Esophagus squamous epithelium (tissue), 5 donors: ENCODE measurements at places on chromosomes 1 and 21. TPM values are rescaled to one million over a fixed set of nuclear protein-coding genes. Genes with fewer than 3 reads are reported as not detected.

GRCh38 chr21:41932191-41932575 lies 21.6 kb downstream of the C2CD2 start:
- H3K36me3 ChIP-seq = no peaks in the 10 kb centered on the region
- H3K4me3 ChIP-seq = no peak overlapping the region
- peaks cover 57% of the 10 kb centered on the region for H3K4me1 ChIP-seq
- peak overlapping the region; percentile 76 for H3K27ac ChIP-seq
- no peak for DNase-seq
- H3K27me3 ChIP-seq = no peaks in the 10 kb centered on the region

DNA sequence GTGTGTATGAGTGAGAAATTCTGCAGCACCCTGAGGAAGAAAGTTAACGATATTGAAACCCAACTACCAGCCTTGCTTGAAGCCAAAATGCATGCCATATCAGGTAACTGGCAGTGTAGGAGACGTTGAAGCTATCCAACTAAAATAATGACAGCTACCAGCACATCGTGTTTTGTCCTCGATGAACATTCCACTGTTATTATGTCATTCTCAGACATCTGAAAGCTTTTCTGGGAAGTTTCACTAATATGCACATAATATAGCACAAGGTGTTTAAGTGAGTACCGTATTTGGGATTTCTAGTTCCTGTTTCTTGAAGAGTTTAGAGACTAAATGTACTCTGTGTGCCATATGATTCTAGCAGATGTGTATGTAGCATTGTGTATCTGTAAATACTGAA lies 173.5 kb downstream of the DISC1 start:
- H3K4me1 ChIP-seq = no peaks in the 10 kb centered on the region
- no peaks in the 10 kb centered on the region for H3K27me3 ChIP-seq
- DNase-seq = no peak
- H3K4me3 ChIP-seq = no peak overlapping the region
- H3K27ac ChIP-seq = no peak overlapping the region
- no peaks in the 10 kb centered on the region for H3K36me3 ChIP-seq

- no peak for DNase-seq
- peaks cover 44% of the 10 kb centered on the region for H3K36me3 ChIP-seq
- H3K4me3 ChIP-seq = no peak overlapping the region
- H3K27me3 ChIP-seq = no peaks in the 10 kb centered on the region
- H3K4me1 ChIP-seq = peaks cover 10% of the 10 kb centered on the region
Measured at GRCh38 chr1:13824626-13825025, 124.6 kb downstream of the PRDM2 start.

GRCh38 chr1:87644033-87644578 lies 315.4 kb downstream of the LMO4 start:
- no peak for DNase-seq
- peaks cover 6% of the 10 kb centered on the region for H3K4me1 ChIP-seq
- no peak overlapping the region for H3K27ac ChIP-seq
- no peaks in the 10 kb centered on the region for H3K36me3 ChIP-seq
- H3K4me3 ChIP-seq = no peak overlapping the region

DNA sequence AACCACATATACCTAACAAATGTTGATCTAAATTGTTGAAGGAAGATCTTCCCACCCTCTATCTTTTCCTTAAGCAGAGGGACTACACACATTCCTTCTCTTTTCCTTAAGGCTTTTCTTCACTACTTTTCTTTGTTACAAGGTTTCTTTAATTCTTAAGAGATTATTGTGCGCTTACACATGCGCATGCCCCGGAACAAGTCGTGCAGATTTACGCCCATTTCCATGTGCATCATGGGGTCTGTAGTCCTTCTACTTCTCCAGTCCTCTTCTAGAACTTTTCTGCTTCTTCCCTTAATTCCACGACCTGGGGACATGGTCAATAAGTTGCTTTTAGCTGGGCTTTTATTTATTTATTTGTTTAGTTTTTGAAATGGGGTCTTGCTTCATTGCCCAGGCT lies 1.7 kb upstream of the CHRNB2 start:
- no peak overlapping the region for H3K27ac ChIP-seq
- H3K36me3 ChIP-seq = no peaks in the 10 kb centered on the region
- H3K4me1 ChIP-seq = peaks cover 4% of the 10 kb centered on the region
- no peak for DNase-seq
- H3K4me3 ChIP-seq = no peak overlapping the region
- H3K27me3 ChIP-seq = no peaks in the 10 kb centered on the region

- no peaks in the 10 kb centered on the region for H3K4me1 ChIP-seq
- no peaks in the 10 kb centered on the region for H3K36me3 ChIP-seq
- DNase-seq = no peak
- no peaks in the 10 kb centered on the region for H3K27me3 ChIP-seq
Measured at GRCh38 chr1:200929530-200930278, 35.0 kb downstream of the INAVA start.

GRCh38 chr1:89719502-89720306 lies 86.8 kb downstream of the LRRC8C start:
- H3K4me3 ChIP-seq = no peak overlapping the region
- DNase-seq = no peak
- H3K4me1 ChIP-seq = peaks cover under 1% of the 10 kb centered on the region
- no peaks in the 10 kb centered on the region for H3K27me3 ChIP-seq
- H3K36me3 ChIP-seq = no peaks in the 10 kb centered on the region

DNA sequence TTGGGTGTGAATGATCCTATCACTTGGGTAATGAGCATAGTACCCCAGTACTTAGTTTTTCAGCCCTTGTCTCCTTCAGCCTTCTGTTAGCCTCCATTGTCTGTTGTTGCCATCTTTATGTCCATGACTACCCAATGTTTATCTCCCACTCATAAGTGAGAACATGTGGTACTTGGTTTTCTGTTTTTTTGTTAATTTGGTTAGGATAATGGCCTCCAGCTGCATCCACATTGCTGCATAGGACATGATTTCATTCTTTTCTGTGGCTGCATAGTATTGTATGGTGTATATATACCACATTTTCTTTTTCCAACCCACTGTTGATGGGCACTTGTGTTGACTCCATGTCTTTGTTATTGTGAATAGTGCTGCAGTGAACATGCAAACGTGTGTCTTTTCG lies 39.6 kb upstream of the GPR52 start:
- no peaks in the 10 kb centered on the region for H3K27me3 ChIP-seq
- no peak for DNase-seq
- H3K27ac ChIP-seq = no peak overlapping the region
- no peak overlapping the region for H3K4me3 ChIP-seq
- H3K36me3 ChIP-seq = no peaks in the 10 kb centered on the region

- H3K4me3 ChIP-seq = no peak overlapping the region
- DNase-seq = no peak
- no peaks in the 10 kb centered on the region for H3K36me3 ChIP-seq
- H3K27me3 ChIP-seq = no peaks in the 10 kb centered on the region
- H3K27ac ChIP-seq = no peak overlapping the region
Measured at GRCh38 chr1:9849691-9850441, 26.1 kb upstream of the CLSTN1 start.

- H3K4me3 ChIP-seq = no peak overlapping the region
- H3K4me1 ChIP-seq = no peaks in the 10 kb centered on the region
- H3K27ac ChIP-seq = no peak overlapping the region
- DNase-seq = no peak
Measured at GRCh38 chr1:230365723-230366307, 60.3 kb downstream of the PGBD5 start.

DNA sequence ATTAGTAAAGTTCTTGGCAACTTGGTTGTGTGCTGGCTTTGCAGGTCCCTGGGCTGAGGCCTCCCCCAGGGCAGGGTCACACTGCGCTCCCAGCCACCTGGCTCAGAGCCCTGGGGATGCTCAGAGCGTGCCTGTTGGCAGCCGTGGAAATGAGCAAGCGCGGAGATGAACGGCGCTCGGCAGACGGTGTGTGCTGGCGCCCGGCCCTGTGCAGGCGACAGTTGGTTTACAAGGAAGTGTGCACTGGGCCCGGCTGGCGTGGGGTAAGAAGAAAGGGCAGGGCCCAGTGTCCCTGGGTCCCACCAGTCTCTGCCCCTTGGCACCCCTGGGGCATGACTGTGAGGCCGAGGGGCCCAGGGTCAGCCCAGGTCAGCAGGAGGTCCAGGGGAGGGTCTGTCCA lies 25.7 kb upstream of the PEX10 start:
- H3K27me3 ChIP-seq = no peaks in the 10 kb centered on the region
- peaks cover 18% of the 10 kb centered on the region for H3K4me1 ChIP-seq
- H3K36me3 ChIP-seq = no peaks in the 10 kb centered on the region
- no peak overlapping the region for H3K27ac ChIP-seq

- H3K4me1 ChIP-seq = no peaks in the 10 kb centered on the region
- DNase-seq = no peak
- H3K27me3 ChIP-seq = no peaks in the 10 kb centered on the region
Measured at GRCh38 chr1:80919426-80919825, 881.3 kb upstream of the ADGRL2 start.

DNA sequence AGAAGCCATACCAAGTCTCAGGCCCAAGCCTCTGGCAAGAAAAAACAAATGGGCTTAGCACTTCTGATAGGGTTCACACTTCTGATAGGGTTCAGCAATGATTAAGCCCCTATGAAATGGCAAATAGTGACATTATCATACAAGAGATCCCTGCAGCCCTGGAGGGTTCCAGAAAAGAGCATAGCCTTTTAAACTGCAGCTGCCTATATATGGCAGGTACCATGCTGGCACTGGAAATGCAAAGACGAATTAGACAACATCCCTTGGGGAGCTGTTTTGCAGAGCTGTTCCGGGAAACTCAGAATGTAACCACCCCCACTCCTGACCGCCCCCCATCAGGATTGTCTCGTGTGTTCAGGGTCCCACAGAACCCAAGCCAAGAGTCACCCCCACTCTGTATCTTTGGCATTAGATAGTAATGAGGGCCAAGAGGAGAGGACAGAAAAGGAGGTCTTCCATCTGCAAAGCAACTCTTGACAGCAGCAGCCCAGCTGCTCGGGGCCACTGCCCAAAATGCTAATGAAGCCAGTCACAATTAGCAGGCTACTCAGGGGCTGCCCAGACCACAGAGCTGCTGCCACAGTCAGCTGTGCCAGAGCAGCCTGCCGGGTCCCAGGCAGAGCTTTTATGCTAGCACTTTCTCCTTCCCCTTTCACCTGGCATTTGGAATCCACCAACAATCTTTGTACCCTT lies 50.9 kb downstream of the ITPKB start:
- DNase-seq = no peak
- peak overlapping the region; percentile 87 for H3K27ac ChIP-seq
- H3K4me3 ChIP-seq = no peak overlapping the region
- H3K27me3 ChIP-seq = no peaks in the 10 kb centered on the region
- H3K36me3 ChIP-seq = no peaks in the 10 kb centered on the region
- H3K4me1 ChIP-seq = peaks cover 48% of the 10 kb centered on the region

Gene NECTIN4
- total RNA-seq = 161 TPM

Gene OR2L3
- not detected for total RNA-seq

Gene RAP1GAP
- 5.7 TPM for total RNA-seq

Gene SRSF10
- total RNA-seq = 52.9 TPM

Gene FOXO6
- total RNA-seq = 0.38 TPM
